Large intestine (tissue), 12 donors: ENCODE measurements at places on chromosomes 7 and 10. TPM values are rescaled to one million over a fixed set of nuclear protein-coding genes. Genes with fewer than 3 reads are reported as not detected.

- H3K27me3 ChIP-seq = no peaks in the 10 kb centered on the region
- DNase-seq = no peak
- no peak overlapping the region for H3K4me3 ChIP-seq
Observed at GRCh38 chr7:21603462-21603861, 60.6 kb downstream of the DNAH11 start.

- no peaks in the 10 kb centered on the region for H3K36me3 ChIP-seq
- DNase-seq = no peak
- no peak overlapping the region for H3K4me3 ChIP-seq
- H3K27ac ChIP-seq = no peak overlapping the region
Observed at GRCh38 chr10:129814681-129815646, 149.1 kb downstream of the EBF3 start.

- H3K36me3 ChIP-seq = no peaks in the 10 kb centered on the region
- no peak for DNase-seq
- H3K27me3 ChIP-seq = no peaks in the 10 kb centered on the region
- no peak overlapping the region for H3K4me3 ChIP-seq
Observed at GRCh38 chr10:124130198-124130900, 37.0 kb upstream of the CHST15 start.

OR13A1 gene
- 0.06 TPM for polyA plus RNA-seq

ODAD2 gene
- 0.61 TPM for polyA plus RNA-seq

NACAD gene
- 7.2 TPM for polyA plus RNA-seq

DNA sequence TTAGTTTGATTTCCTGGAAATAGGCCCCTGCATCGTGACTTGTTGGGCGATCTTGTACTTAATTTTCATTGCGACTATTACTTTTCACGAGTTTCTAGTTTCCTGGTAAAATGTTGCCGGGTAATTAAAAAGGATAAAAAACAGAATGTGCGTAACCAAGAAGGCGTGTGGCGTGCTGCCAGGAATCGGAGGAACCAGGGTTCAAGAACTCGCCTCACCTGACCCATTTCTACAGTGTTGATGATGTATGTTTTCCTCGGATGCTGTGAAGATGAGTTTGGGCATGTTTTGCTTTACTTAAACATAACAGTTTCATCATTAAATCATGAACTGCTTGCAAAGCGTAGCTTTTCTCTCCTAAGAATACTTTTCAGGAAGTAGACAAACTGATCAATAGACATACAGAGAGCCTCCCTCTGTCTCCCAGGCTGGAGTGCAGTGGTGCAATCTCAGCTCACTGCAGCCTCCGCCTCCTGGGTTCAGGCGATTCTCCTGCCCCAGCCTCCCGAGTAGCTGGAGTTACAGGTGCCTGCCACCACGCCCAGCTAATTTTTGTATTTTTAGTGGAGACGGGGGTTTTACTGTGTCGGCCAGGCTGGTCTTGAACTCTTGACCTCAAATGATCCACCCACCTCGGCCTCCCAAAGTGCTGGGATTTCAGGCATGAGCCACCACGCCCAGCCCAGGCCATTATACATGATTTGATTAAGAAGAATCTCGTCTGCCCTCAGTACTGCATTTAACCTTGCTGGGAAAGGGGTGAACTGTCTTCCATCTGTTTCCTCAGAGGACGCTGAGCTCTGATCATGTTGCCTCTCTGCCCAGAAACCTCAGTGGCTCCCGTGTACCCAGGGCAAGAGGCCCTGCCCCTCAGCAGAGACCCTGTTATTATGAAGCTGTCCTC is 9.1 kb downstream of the FOXK1 start:
- no peak overlapping the region for H3K4me3 ChIP-seq
- H3K27ac ChIP-seq = no peak overlapping the region
- no peak for DNase-seq
- H3K27me3 ChIP-seq = no peaks in the 10 kb centered on the region

- no peak overlapping the region for H3K27ac ChIP-seq
- no peak for DNase-seq
- H3K4me3 ChIP-seq = no peak overlapping the region
- H3K4me1 ChIP-seq = no peaks in the 10 kb centered on the region
- H3K27me3 ChIP-seq = peaks cover 3% of the 10 kb centered on the region
Observed at GRCh38 chr7:3149231-3149995, 105.7 kb upstream of the CARD11 start.

DNA sequence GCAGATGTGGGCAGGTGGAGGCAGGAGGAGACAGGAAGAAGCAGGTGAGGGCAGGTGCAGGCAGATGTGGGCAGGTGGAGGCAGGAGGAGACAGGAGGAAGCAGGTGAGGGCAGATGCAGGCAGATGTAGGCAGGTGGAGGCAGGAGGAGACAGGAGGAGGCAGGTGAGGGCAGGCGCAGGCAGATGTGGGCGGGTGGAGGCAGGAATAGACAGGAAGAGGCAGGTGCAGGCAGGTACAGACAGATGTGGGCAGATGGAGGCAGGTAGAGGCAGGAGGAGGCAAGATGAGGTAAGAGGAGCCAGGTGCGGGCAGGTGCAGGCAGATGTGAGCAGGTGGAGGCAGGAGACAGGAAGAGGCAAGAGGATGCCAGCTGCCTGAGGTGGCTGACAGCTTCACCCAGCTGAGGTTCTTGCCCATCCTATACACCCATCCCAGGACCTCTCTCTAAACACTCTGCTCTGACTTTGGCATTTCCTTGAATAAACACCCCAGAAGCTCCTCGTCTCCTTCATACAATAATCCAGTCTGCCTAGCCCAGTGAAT is 33.0 kb downstream of the PTPRE start:
- H3K27me3 ChIP-seq = no peaks in the 10 kb centered on the region
- no peaks in the 10 kb centered on the region for H3K4me1 ChIP-seq
- H3K36me3 ChIP-seq = peaks cover 6% of the 10 kb centered on the region
- H3K27ac ChIP-seq = no peak overlapping the region

GRCh38 chr7:152006336-152006735 is 19.1 kb upstream of the GALNT11 start:
- no peaks in the 10 kb centered on the region for H3K4me1 ChIP-seq
- no peak overlapping the region for H3K4me3 ChIP-seq

BMPER gene
- polyA plus RNA-seq = 4.9 TPM

DNA sequence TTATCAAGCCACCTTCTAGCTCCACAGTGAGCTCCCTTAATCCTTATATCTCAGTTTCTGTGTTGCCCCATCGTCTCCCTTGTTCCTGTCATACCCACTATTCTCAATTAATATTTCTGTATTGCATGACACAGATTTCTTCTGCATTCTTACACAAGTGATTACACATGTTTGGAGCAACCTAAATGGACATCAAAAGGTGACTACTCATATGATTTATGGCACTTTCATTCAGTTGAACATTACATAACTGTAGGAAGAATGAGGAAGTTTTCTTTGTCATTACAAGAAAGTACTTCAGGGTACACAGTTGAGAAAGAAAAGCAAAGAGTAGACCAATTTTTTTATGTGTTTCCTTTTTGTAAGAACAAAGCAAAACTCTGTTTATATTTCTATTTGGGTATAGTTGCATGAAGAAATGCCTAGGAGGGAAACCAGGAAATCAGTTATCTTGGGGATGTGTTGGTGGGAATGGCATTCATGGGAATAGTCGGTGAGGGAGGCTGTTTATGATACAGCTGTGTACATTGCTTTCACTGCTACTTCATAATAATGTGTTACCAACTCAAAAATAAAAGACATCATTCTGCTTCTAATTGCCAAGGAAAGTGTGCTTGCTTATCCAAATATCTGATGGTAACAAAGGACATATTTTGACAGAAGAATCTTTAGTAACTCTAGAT is 23.6 kb upstream of the PRSS37 start:
- no peak overlapping the region for H3K27ac ChIP-seq
- no peaks in the 10 kb centered on the region for H3K27me3 ChIP-seq
- no peak overlapping the region for H3K4me3 ChIP-seq
- H3K4me1 ChIP-seq = no peaks in the 10 kb centered on the region
- no peak for DNase-seq

PRRT4 gene
- polyA plus RNA-seq = 0.73 TPM

- H3K27ac ChIP-seq = no peak overlapping the region
- no peaks in the 10 kb centered on the region for H3K27me3 ChIP-seq
- no peaks in the 10 kb centered on the region for H3K4me1 ChIP-seq
Observed at GRCh38 chr7:11616466-11616865, 215.5 kb downstream of the THSD7A start.

DNA sequence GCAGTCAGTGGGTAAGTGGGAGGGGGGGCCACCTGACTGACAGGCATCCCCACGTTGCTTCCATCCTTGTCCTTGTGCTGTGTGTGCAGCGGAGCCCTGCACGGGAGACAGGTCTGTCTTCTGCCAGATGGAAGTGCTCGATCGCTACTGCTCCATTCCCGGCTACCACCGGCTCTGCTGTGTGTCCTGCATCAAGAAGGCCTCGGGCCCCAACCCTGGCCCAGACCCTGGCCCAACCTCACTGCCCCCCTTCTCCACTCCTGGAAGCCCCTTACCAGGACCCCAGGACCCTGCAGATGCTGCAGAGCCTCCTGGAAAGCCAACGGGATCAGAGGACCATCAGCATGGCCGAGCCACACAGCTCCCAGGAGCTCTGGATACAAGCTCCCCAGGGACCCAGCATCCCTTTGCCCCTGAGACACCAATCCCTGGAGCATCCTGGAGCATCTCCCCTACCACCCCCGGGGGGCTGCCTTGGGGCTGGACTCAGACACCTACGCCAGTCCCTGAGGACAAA is 24.8 kb downstream of the TBATA start:
- no peaks in the 10 kb centered on the region for H3K36me3 ChIP-seq
- H3K4me3 ChIP-seq = no peak overlapping the region
- H3K27ac ChIP-seq = no peak overlapping the region
